ENCODE measurements at places on chromosomes 5 and 9.

- H3K27me3 ChIP-seq = peaks cover 7% of the 10 kb centered on the region
- no peaks in the 10 kb centered on the region for H3K36me3 ChIP-seq
- no peaks in the 10 kb centered on the region for H3K4me1 ChIP-seq
- peak; percentile 29 for DNase-seq
Measured at GRCh38 chr5:16975950-16976624, 40.0 kb upstream of the MYO10 start.

DNA sequence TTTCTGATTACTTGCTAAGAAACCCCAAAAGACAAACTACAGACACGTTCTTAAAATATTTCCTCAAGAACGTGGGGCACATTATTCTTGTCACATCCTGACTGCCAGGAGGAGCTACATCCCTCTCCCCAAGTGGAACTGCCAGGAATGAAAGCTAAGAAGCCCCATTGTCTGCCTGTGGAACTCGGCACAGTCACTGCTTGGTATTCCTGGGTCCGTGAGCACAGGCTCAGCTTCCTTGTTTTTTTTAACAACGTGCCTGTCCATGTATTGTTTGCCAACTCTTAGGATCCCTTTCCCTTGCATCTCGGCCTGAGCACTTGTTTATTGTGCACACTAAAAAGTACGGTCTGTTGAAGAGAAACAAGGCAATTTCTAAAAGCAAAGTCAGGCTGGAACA is 47.0 kb upstream of the SELENOP start:
- H3K27me3 ChIP-seq = no peaks in the 10 kb centered on the region
- no peak overlapping the region for H3K27ac ChIP-seq
- no peaks in the 10 kb centered on the region for H3K36me3 ChIP-seq
- no peak for DNase-seq
- no peaks in the 10 kb centered on the region for H3K4me1 ChIP-seq
- no peak overlapping the region for H3K4me3 ChIP-seq

DNA sequence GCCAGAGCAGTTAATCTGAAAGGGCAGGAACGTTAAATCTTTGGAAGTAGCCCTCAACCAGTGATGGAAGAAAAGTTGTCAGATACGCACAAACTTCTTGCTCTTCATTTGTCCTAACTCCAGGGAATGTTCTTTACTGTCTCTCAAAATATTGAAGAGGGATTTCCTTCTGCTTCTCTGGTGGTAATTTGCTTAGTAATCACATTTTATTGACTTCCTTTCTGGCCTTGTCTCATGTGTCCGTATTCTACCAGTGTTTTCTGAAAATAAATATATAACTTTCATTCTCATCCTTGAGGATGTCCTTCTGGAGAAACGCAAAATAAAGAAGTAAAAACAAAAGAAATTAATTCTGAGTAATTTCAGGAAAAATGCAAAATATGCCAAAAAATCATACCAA is 282.1 kb downstream of the CYLC2 start:
- no peaks in the 10 kb centered on the region for H3K27me3 ChIP-seq
- H3K36me3 ChIP-seq = no peaks in the 10 kb centered on the region
- no peak overlapping the region for H3K27ac ChIP-seq
- no peak for DNase-seq
- H3K4me3 ChIP-seq = no peak overlapping the region

DNA sequence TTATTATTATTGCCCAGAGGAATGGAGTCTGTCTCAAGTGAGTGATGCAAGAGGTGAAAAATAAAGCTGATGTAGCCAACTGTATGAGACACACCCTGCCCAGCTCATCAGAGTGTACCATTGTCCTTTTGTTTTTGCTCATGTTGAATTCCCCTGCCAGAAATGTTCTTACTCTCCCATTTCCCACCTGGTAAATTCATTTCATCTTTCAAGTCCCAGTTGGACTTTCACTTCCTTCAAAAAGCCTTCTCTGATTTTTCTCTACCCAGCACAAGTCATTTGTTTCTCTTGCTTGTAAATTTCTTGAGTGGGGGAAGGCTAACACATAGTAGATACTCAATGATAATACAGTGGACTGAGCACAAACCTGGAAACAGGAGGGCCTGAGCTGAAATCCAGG is 394.5 kb upstream of the ZNF462 start:
- H3K4me1 ChIP-seq = peaks cover 6% of the 10 kb centered on the region
- H3K36me3 ChIP-seq = no peaks in the 10 kb centered on the region
- no peak for DNase-seq
- no peak overlapping the region for H3K27ac ChIP-seq
- H3K27me3 ChIP-seq = no peaks in the 10 kb centered on the region

DNA sequence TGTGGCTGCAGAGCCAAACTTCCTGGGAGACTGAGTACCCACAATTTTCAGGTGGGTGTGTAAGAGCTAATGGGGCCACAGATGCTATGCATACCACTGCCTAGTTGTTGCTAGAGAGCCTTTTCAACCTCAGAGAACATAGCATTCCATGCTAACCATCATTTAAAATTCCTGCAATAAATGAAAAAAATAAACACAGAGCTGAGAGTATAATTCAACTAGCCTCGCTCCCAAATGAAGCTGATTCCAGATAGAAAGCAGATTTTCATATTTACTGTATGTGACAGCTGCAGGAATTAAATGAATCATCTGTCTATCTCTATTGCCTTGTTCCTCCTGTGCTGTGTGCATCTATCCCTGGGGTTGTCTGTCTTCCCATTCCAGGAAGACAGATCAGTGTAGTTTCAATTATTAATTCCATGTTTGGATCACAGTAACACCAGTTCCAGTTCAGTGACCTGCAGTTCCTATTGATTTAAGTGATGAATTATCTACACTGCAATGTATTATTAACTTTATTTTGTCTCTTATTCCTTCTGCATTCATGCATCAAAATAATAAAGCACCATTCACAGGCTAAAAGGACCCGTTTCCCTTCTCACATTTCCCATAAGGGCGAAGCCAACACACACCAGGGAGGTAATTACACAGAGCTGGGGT is 324.5 kb downstream of the SLIT3 start:
- H3K27ac ChIP-seq = no peak overlapping the region
- no peak overlapping the region for H3K4me3 ChIP-seq
- no peaks in the 10 kb centered on the region for H3K27me3 ChIP-seq

- no peaks in the 10 kb centered on the region for H3K4me1 ChIP-seq
- no peaks in the 10 kb centered on the region for H3K27me3 ChIP-seq
- no peak for DNase-seq
- no peak overlapping the region for H3K4me3 ChIP-seq
- no peak overlapping the region for H3K27ac ChIP-seq
- H3K36me3 ChIP-seq = no peaks in the 10 kb centered on the region
Measured at GRCh38 chr9:135134268-135135022, 47.0 kb downstream of the OLFM1 start.

GRCh38 chr9:103261951-103262350 is 266.8 kb downstream of the CYLC2 start:
- DNase-seq = no peak
- no peak overlapping the region for H3K4me3 ChIP-seq
- no peaks in the 10 kb centered on the region for H3K4me1 ChIP-seq
- no peaks in the 10 kb centered on the region for H3K27me3 ChIP-seq
- no peaks in the 10 kb centered on the region for H3K36me3 ChIP-seq

- no peaks in the 10 kb centered on the region for H3K27me3 ChIP-seq
- H3K4me1 ChIP-seq = no peaks in the 10 kb centered on the region
- H3K4me3 ChIP-seq = no peak overlapping the region
Measured at GRCh38 chr9:101139082-101139481, 110.6 kb downstream of the PLPPR1 start.

DNA sequence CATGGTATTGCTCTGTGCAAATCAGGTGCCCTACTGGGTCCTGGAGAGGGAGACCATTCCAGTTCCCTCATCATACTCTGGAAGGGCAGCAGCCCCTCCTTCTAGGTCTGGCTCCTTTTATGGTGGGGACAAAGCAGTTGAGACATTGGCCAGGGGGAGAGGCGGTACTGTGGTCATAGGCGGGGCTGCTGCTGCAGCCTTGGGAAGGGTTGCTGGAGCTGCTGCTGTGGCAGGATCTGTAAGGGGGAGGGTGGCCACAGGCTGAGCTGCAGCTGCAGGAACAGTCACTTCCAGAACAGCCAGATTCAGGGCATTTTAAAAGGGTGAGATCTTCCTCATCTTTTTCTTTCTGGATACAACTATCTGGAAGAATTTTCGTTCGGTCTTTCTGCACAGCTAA is 233.0 kb upstream of the SGCD start:
- no peak overlapping the region for H3K27ac ChIP-seq
- H3K4me1 ChIP-seq = no peaks in the 10 kb centered on the region

- H3K4me3 ChIP-seq = no peak overlapping the region
- DNase-seq = no peak
- H3K27ac ChIP-seq = no peak overlapping the region
- H3K4me1 ChIP-seq = peaks cover 10% of the 10 kb centered on the region
- H3K36me3 ChIP-seq = no peaks in the 10 kb centered on the region
Measured at GRCh38 chr5:169580964-169581363, 2.6 kb upstream of the SPDL1 start.

- H3K36me3 ChIP-seq = peaks cover 69% of the 10 kb centered on the region
- no peak overlapping the region for H3K27ac ChIP-seq
- H3K27me3 ChIP-seq = no peaks in the 10 kb centered on the region
- no peak overlapping the region for H3K4me3 ChIP-seq
Measured at GRCh38 chr9:121141706-121142105, 60.0 kb downstream of the RAB14 start.

DNA sequence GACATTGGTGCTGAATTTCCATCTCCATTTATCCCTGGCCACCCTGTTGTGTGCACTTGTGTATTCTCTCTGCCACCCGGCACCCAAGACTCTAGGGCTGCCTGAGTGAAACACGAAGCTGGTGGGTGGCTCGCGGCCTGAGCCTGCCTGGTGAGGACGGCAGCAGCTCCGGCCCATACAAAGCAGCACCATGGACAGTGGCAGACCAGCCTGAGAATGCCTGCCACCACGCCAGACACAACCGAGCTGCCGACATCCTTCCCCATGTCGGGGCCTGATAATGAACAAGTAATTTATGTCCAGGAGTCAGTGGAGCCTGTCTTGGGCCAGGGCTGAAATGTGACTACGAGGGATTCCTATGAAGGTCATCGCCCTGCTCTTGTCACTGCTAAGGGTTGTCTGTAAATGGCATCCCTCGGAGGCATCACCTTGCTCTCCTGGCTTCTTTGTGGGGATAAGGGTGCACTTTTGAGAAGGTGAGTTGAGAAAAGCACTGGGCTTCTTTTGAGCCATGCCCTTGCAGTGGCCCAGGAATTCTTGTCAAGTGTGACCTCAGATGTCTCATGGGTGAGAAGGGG is 175.7 kb downstream of the MELK start:
- H3K27me3 ChIP-seq = peaks cover 3% of the 10 kb centered on the region
- no peak overlapping the region for H3K27ac ChIP-seq
- H3K4me1 ChIP-seq = no peaks in the 10 kb centered on the region
- DNase-seq = peak; percentile 51
- H3K4me3 ChIP-seq = no peak overlapping the region

DNA sequence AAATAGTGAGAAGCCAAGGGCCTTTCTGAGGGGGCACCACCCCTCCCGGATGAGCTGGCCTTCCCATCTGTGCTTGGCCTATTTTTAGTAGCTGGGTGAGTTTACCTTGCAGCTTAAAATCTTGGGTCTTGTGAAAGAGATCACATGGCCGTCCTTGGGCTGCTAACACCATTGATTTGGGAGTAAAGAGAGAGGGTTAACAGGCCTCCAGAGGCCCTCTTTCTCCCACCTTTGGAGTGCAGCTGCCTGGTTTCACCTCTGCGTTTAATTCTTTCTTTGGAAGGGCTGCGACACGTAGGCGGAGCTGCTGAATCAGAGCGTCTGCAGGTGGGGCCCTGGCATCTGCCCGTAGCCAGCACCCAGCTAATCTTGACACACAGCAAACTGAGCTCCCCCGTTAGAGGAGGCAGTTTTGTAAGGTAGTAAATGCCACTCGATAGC is 12.8 kb downstream of the OLFM1 start:
- no peak for DNase-seq
- no peak overlapping the region for H3K4me3 ChIP-seq
- H3K36me3 ChIP-seq = no peaks in the 10 kb centered on the region
- H3K4me1 ChIP-seq = no peaks in the 10 kb centered on the region

GRCh38 chr5:97480313-97480712 is 297.3 kb upstream of the RIOK2 start:
- no peaks in the 10 kb centered on the region for H3K36me3 ChIP-seq
- H3K4me1 ChIP-seq = no peaks in the 10 kb centered on the region
- DNase-seq = no peak
- no peak overlapping the region for H3K4me3 ChIP-seq
- H3K27ac ChIP-seq = no peak overlapping the region

DNA sequence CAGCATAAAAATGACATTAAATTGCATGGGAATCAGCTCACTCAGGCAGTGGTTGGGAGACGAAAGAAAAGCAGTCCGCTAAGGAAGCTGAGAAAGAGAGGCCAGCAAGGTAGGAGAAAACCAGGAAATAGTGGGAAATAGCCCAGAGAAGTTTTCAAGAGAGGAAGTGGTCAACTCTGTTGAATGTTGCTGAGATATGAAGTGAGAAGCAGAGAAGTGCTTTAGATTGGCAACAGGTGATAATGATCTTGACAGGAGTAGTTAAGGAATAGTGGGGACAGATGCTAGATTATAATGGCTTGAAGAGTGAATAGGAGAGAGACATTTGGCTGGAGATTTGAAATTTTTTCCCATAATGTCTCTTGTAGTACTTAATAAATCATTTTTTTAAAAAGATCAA is 30.8 kb downstream of the CNTRL start:
- DNase-seq = no peak
- H3K27ac ChIP-seq = peak overlapping the region; percentile 51
- no peaks in the 10 kb centered on the region for H3K27me3 ChIP-seq
- H3K4me1 ChIP-seq = peaks cover 32% of the 10 kb centered on the region
- H3K36me3 ChIP-seq = no peaks in the 10 kb centered on the region

DNA sequence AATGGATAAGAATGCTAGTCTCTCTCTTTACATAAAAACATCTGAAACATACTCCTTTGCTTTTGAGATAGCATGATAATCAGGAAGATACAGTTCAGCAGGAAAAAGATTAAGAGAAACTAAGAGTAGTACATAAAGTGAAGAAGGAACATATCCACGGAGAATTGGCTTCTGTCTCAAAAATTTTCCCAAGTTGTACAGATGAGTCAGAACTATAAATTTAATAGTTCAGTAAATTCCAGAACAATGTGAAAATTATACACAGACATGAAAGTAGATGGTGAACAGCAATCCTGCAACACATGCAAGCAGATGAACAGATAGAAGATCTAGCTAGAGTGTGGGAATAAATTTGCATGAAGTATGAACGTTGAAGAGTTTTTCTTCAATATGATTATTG is 691.4 kb upstream of the RIOK2 start:
- no peak overlapping the region for H3K4me3 ChIP-seq
- H3K27ac ChIP-seq = no peak overlapping the region
- no peaks in the 10 kb centered on the region for H3K36me3 ChIP-seq
- H3K27me3 ChIP-seq = no peaks in the 10 kb centered on the region
- DNase-seq = no peak
- no peaks in the 10 kb centered on the region for H3K4me1 ChIP-seq

- H3K27me3 ChIP-seq = peaks cover 20% of the 10 kb centered on the region
- no peak overlapping the region for H3K4me3 ChIP-seq
- no peak overlapping the region for H3K27ac ChIP-seq
- no peak for DNase-seq
- peaks cover 3% of the 10 kb centered on the region for H3K4me1 ChIP-seq
Measured at GRCh38 chr5:1724822-1725602, 74.6 kb downstream of the MRPL36 start.
